ENCODE measurements at places on chromosomes 6 and 20. TPM values are rescaled to one million over a fixed set of nuclear protein-coding genes. Genes with fewer than 3 reads are reported as not detected.

DNA sequence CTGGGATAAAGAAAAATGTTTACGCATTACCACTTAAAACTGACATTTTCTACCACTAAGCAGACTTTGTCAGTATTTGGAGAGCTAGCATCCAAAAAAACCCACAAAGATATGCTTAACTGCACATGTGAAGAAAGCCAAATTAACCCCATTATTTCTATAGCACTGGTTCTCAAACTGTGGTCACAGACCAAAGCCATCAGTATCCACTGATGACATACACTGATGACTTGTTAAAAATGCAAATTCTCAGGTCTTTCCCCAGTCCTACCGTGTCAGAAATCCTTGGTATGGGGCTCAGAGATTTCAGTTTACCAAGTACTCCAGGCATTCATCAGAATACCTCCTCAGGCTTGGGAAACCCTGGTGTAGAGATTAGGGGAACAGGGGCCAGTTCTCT lies 230.2 kb downstream of the PTPRK start:
- no peak for DNase-seq

PARD6B gene
- 4.7 TPM for total RNA-seq

GRCh38 chr20:2342243-2342642 lies 38.5 kb upstream of the TGM6 start:
- DNase-seq, result no peak

- no peak for DNase-seq
These were observed 57.2 kb upstream of the MTRF1L start for GRCh38 chr6:153059757-153060156.

OR2H2 gene
- total RNA-seq, result not detected

GRCh38 chr6:37134396-37135191 lies 35.4 kb upstream of the PIM1 start:
- DNase-seq, result no peak

DNA sequence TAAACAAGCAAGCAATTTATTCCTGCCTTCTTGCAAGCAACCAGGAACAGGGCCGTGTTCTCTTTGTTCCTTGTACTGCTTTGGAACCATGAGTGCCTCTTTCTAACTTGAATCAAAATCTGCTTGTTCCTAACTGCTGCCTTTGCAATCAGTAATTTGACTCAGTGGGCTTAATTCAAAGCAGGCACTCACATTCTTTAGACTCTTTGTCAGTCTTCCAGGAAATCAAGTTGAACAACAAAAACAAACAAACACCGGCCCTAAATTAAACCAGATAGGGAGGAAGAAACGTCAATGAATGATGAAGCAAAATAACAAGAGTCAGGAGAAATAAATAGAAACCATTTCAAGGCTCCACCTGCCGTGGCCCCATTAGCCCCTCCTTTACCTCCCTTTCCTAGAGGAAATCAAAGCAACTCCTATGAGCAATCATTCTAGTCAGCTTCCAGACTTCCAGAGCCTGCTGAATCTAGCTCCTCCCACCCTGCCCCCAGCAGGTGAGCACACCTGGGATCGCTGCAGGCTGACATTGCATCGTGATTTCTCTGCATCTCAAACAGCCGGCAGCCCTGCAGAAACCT lies 582.2 kb upstream of the FLRT3 start:
- DNase-seq, result no peak

GTSF1L gene
- total RNA-seq, result not detected

DNA sequence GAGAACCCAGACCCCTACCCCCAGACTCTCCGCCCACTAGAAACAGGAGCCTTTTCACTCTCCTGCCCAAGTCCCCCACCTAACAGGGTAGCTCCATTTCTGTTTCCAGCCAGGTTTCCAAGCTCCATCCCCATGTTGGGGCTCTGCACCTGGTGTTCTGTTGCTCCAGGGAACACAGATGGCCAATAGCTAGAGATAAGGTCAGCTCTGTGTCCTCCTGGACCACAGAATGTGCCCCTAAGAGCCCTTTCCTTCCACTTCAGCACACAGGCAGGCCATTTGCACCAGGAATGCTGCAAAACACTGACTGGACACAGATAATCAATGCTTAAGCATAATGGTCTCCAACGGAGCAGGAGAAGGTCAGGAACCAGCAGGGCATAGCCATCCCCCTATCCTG lies 159.4 kb downstream of the QRSL1 start:
- no peak for DNase-seq

GRCh38 chr6:259316-259715 lies 33.0 kb upstream of the DUSP22 start:
- no peak for DNase-seq

GRCh38 chr6:127277878-127278843 lies 11.5 kb downstream of the RNF146 start:
- DNase-seq, result no peak

DNA sequence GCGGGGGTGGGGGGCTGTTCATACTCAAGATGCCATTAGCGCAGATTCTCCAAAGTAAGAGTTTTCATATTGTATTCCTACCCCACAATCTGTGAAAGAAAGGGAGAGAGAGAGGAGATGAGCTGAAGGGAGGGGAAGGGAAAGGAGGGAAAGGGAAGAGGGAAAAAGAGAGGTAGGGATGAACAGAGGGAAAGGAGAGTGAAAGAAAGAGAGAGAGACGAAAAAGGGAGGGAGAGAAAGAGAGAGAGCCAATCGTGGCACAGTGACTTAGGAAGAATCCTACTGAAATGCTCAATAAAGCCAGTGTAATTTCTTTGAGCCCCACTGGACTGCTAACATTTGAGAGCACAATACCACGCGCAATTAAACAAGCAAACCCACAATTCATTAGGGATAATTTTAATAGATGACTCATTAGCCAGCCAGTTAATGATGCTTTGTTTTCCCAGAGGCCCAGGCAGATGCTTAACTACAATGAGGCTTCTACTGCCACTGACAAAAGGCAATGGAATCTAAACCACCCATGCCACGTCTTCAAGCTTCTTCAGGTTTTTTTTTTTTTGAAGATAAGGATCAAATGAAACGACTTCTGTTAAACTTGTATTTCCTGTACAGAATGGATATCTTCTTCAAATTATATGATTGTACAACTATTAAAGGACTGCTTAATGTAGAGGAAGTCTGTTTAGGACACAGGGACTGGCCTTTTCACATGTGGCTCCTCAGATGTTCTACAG lies 306.8 kb downstream of the FOXC1 start:
- DNase-seq, result no peak

POU5F1 gene
- 0.92 TPM for total RNA-seq

- no peak for DNase-seq
These were observed 15.8 kb upstream of the PTPN1 start for GRCh38 chr20:50494428-50494827.

GRCh38 chr6:41575598-41575997 lies 29.4 kb downstream of the FOXP4 start:
- no peak for DNase-seq

CPXM1 gene
- 0.15 TPM for total RNA-seq

- no peak for DNase-seq
These were observed 103.6 kb upstream of the EDN1 start for GRCh38 chr6:12186528-12186927.

FAM83B gene
- 88.9 TPM for total RNA-seq

SLC22A16 gene
- 0.38 TPM for total RNA-seq

GRCh38 chr6:938916-939315 lies 246.0 kb upstream of the EXOC2 start:
- DNase-seq, result no peak

DNA sequence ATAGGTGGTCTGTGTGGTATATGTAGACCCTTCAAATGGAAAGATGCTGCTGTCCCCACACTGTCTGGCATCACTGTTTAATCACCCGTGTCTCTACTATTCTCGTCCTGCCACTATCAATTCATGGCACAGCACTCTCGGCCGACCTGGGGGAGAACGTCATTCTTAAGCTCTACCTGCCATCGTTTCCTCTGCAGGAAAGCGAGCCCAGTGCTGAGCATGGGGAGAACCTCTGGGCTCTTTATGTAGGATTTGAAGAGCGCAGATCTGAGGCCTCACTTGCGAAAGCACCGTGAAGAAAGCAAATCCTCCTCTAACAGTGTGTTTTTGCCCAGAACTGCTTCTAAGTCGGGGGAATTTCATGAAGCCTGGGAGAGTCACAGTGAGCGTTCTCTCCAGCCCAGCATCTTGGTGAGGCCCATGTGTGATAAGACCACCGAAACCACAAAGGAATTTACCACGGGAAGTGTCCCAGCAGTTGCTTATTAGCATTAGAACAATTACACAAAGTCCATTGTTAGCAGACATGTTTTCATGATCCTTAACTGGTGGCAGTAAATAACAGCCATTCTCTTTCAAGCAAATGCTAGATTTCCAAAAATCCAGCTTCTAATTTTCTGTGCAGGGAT lies 124.3 kb downstream of the SCML4 start:
- no peak for DNase-seq

SLC16A10 gene
- total RNA-seq, result 3.4 TPM

SRMS gene
- not detected for total RNA-seq

BANF2 gene
- not detected for total RNA-seq

GRCh38 chr6:127855542-127856159 lies 45.2 kb downstream of the THEMIS start:
- no peak for DNase-seq

GRCh38 chr6:150605333-150605732 lies 5.6 kb downstream of the PLEKHG1 start:
- DNase-seq, result no peak

GRM1 gene
- not detected for total RNA-seq

- no peak for DNase-seq
These were observed 952 bp upstream of the TAAR6 start for GRCh38 chr6:132569170-132569569.

DNA sequence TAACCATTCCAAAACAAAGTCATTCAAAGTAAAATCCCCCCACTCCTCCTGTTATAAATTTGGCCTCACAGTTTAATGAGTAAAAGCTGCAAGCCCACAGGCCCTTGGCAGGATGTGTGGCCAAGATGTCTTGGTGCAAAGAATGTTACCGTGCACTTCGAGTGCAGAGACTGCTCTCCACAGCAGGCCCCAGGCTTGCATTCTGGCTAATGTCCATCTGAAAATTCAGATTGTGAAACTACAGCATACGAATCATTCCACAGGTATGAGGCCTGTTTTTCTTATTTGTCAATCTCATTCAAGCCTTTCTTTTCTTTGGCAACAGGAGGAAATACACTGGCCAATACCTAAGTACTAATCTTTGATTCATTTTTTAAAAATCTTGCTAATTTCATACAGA lies 7.1 kb downstream of the RPS6KA2 start:
- DNase-seq, result no peak

PLEKHG1 gene
- 30.7 TPM for total RNA-seq

DEFB124 gene
- not detected for total RNA-seq

DNA sequence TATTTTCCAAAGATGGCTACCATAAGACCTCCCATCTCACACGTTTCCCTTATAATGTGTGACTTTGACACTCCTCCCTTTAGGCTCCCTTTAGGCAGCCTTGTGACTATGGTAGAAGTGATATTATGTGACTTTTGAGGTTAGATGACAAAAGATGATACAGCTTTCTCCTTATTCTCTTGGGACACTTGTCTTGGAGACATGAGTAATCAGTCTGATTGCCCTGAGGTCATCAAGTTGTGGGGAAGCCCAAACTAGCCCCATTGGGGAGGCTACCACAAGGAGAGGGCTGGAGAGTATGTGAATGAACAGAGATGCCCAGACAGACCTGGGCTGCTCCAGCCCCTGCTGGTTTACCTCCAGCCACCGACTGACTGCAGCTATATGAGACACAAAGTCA lies 10.6 kb upstream of the DLK2 start:
- no peak for DNase-seq

KCNK15 gene
- not detected for total RNA-seq

- DNase-seq, result no peak
These were observed 6.4 kb upstream of the FANCE start for GRCh38 chr6:35445691-35446090.

C6orf15 gene
- not detected for total RNA-seq

GRCh38 chr6:161327360-161327953 lies 53.6 kb upstream of the AGPAT4 start:
- no peak for DNase-seq

Data from esophagus squamous epithelium (tissue), 5 donors.